NCI-H1092 treated with DMSO at 0.1 percent for 48 hours (cell line): ENCODE measurements at places on chromosomes 13 and 19.

GRCh38 chr19:16618248-16618647, 9.8 kb downstream of the MED26 start:
- no peak for DNase-seq

- no peak for DNase-seq
Observed at GRCh38 chr19:289651-290371, 1.4 kb downstream of the PLPP2 start.

- DNase-seq, result peak; percentile 21
Observed at GRCh38 chr19:4911786-4912672, 2.7 kb downstream of the UHRF1 start.

- no peak for DNase-seq
Observed at GRCh38 chr19:2494447-2495129, 18.7 kb downstream of the GADD45B start.

DNA sequence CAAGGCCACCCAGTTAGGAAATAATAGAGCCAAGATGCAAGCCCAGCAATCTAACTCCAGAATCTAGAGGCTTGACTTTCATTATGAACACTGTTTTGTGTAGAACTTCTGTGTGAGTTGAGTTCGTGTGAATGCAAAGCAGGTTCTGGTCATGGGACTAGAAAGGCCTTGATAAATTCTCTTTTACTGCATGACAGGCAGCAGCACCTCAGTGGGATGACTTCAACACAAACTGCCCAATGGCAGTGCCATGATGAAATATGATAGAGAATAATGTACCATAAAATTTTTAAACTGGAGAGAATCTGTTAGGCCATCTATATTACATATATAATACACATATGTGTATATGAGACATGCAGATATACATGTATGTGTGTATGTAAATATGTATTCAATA, 214.5 kb downstream of the KLF5 start:
- no peak for DNase-seq

- no peak for DNase-seq
Observed at GRCh38 chr19:1833540-1833939, 14.7 kb downstream of the REXO1 start.

GRCh38 chr13:49749848-49750247, 42.6 kb downstream of the KPNA3 start:
- DNase-seq, result no peak

GRCh38 chr19:49217382-49217781, 59.8 kb downstream of the TRPM4 start:
- DNase-seq, result no peak

GRCh38 chr13:69619651-69620050, 488.0 kb upstream of the ATXN8OS start:
- no peak for DNase-seq

DNA sequence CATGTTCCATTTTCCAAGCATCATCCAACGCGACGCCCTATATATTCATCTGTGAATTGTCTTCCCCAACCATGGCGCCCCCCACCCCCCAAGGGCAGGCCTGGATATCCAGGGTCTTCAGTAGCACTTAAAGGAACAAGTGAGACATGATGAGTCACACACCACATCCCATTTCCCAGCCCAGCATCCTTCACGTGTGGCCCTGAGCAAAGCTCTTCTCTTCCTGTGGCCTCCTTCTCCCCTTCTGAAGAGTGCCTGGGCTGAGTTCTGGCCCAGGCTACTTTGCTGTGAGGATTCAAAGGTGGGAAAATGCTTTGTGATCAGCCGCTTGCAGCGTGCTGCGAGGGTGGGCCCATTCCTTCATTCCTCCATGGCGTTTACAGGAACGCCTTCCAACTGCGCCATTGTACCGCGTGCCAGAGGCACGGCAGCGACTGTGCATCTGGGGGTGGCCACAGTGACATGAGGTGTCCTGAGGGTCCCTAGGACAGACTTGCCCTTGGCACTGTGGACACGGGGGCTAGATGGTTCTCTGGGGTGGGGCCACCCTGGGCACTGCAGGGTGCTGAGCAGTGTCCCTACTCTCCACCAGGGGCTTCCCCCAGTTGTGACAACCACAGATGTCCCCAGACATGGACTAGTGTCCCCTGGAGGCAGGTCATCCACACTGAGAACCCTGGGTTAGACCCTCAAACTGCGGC, 11.7 kb downstream of the PLIN4 start:
- no peak for DNase-seq

GRCh38 chr13:98761126-98761985, 8.9 kb upstream of the SLC15A1 start:
- DNase-seq, result no peak

GRCh38 chr19:43777163-43777695, 3.5 kb downstream of the KCNN4 start:
- DNase-seq, result peak; percentile 71

- no peak for DNase-seq
Observed at GRCh38 chr19:54572696-54573311, 786 bp upstream of the LILRA2 start.

- DNase-seq, result no peak
Observed at GRCh38 chr13:32202268-32202667, 112.9 kb downstream of the ZAR1L start.

DNA sequence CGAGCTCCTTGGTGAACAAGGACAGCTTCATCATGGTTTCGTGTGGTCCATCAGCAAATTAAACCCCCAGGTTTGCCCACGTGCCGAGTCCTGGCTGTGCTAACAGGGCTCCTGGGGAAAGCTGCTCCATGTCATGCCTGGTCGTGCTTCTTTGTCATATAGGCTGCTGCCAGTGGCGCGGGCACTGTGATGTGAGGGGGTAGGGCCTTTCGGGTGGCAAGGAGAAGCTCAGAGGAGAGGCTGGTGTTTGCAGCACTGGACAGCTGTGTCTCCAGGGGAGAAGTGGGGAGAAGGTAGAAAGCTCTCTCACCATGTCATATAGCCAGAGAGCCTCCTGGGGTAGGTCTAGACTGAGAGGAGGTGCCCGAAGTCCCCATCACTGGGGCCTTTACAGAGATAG, 13.3 kb downstream of the VSTM2B start:
- no peak for DNase-seq

GRCh38 chr13:91228940-91229339, 118.5 kb upstream of the MIR17HG start:
- DNase-seq, result no peak

DNA sequence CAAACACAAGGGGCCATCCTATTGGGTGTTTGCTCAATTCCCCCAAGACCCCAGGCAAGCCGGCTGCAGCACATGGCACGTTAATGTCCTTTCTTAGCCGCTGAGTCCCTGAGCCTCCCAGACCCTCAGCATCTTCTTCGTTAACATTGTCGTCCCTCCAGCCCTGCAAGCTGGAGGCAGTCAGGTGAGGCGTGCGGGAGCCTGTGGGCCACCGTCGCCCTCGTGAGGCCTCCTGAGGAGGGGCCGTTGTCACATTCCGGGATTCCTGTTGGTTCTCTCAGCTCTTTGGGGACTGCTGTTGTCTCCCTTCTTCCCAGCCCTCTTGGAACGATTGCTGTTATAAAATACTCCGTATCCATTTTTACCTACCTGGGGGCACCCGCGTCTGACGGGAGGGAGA, 140.6 kb downstream of the KDM4B start:
- DNase-seq, result no peak

DNA sequence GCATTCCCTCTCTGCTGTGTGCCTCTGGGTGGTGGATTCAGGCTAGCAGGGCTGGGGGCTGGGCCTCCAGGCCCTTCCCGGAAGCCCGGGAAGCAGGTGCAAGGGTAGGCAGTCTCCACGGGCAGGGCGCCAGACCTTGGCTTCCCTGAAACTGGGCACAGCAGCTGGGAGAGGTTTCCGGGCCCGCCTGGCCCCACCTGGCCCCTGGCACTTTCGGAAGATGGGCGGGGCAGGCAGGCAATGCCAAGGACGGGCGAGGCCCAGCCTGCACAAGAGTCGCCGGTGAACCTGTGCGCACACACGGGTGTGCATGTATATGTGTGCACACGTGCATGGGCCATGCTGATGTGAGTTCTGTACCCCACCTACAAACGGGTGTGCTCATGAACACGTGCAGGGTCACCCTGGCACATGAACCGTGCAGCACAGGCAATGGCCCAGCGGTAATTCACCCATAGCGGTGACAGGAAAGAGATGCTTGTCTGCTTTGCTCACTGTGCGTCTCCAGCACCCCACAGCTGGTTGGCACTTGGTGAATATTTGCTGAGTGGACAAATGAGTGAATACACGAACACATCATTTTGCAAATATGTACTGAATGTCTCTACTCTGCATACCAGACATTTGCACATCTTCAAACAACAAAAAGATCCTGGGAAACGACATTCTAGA, 15.3 kb downstream of the GADD45B start:
- peak; percentile 76 for DNase-seq

- no peak for DNase-seq
Observed at GRCh38 chr19:53034054-53034453, 10.5 kb upstream of the ERVV-2 start.

DNA sequence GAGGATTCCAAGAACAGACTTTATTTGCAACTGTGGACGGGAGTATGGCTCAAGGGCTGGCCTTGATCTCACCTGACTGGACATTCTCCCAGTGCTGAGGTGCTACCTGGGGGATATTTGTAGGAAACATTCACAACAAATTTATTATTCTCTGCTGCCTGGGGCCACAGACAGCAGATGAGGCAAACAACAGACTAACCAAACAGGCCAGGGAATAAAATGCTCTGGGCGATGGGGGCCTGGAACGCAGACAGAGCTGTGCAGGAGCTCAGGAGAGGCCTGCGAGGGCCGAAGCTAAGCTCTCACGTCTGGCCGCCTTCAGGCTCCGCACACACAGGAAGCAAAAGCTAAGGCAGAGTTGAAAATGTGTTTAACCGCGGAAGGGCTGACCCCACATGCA, 7.8 kb downstream of the PLPP2 start:
- no peak for DNase-seq

DNA sequence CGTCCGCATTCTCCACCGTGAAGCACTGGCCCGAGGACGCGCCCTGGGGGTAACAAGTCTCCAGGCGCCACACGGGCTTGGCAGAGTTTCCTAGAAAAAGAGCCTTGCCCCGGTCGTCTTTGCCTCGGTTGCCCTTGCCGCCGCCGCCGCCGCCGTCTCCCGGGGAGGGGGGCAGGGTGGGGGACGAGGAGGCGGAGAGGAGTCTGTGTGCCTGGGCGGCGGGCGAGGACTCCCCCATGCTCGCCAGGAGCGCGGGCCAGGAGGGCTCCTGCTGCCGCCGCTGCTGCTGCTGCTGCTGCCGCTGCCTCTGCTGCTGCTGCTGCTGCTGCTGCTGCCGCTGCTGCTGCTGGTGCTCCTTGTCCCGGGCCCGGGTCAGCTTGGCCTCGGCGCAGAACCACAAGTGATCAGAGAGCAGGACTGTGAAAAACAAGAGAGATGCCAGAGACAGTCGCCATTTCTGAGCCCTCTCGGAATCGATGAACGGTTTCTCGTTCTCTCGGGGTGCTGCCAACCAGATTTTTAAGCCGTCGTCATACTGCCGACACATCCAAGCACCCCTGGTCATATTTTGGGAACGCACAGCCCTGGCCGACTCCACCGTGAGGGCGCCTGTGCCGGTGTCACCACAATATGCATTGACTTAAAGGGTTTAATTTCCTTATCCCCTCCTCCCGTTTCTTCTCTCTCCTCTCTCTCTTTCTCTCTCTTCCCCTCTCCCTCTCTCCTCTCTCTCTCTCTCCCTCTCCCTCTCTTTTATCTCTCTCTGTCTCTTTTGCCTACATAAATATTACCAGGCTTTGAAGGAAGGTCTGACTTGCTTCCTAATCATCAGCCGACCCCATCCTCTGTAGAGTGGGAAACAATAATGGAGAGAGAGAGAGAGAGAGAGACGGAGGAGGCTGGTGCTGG, 349.1 kb downstream of the LIG4 start:
- DNase-seq, result peak; percentile 85

DNA sequence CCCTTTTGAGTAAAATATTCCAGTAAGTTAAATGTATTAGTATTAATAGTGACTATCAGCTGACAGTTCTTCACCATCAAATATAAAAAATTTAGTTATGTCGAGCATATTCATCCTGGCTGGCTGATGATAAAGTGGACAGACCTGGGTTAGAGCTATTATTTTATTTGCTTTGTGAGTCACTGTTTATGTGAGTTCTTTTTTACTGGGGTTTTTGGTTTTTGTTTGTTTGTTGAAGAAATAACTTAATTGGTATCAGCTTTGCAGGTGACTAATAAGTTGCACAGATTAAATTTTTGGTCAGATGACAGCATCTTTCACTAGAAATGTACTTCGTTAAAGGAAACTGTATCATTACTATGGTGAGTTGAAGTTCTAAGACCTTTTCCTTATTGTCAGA, 224.7 kb downstream of the GGACT start:
- DNase-seq, result no peak
